NCI-H1105 (cell line): ENCODE measurements at places on chromosomes 7 and 10.
A peak's percentile ranks its signal among the peaks of the same experiment; 100 is the strongest.

- DNase-seq: no peak
These were observed 8.4 kb downstream of the RAB18 start for GRCh38 chr10:27512548-27512947.

- no peak for DNase-seq
These were observed 88.1 kb upstream of the PDCD4 start for GRCh38 chr10:110783509-110784107.

GRCh38 chr7:138886501-138886917 is 88.5 kb upstream of the ATP6V0A4 start:
- DNase-seq: no peak

DNA sequence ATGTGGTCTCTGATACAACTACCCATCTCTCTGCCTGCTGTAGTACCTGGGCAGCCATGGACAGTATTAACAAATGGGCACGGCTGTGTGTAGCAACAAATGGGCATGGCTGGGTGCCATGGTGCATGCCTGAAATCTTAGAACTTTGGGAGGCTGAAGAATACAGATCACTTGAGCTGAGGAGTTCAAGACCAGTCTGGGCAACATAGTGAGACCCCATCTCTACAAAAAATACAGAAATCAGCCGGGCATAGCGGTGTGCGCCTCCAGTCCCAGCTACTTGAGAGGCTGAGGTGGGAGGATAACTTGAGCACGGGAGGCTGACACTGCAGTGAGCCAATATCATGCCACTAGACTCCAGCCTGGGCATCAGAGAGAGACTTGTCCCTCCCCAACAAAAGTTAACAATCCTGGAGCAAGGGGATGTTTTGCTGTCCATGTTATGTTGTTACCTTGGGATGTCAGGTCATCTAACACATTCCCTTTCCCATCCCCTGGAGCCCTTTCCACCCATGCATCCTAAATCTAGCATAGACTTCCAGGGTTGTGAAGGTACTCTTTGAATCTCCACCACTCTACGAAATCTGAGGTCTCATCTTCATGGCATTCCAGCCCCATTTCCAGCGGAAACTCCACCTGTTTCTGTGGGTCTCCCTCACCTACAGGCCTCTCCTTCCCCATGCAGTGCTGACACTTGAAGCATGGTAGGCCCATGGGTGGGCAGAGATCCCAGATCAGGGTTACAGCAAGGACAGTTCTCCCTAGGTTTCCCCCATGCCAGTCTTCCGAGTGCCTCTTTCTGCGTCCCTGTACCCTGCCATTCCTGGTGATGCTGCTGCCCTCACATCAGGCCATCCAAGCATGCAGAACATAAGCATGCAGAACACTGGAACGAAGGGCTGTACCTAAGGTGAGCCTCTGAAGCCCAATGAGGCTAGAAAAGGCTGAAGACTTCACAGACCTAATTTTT is 13.1 kb downstream of the FXYD4 start:
- no peak for DNase-seq

DNA sequence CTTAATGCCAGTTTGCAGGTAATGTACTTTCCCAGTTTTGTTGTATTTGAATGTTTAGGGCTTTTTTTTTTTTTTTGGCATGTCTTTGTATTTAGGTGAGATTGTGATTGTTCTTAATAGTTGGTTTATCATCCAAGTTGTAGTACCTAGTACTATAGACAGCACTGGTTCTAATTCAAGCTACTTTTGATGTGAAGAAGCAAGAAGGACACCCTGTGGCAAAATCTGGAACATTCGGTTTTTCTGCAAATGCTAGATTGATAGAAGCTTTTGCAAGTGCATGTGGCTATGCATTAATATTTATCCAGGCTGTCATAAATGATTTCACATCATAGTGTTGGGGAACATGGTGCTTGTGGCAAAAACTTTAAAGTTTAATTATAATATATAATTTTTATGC is 248.9 kb downstream of the FOXP2 start:
- DNase-seq: peak; percentile 34

DNA sequence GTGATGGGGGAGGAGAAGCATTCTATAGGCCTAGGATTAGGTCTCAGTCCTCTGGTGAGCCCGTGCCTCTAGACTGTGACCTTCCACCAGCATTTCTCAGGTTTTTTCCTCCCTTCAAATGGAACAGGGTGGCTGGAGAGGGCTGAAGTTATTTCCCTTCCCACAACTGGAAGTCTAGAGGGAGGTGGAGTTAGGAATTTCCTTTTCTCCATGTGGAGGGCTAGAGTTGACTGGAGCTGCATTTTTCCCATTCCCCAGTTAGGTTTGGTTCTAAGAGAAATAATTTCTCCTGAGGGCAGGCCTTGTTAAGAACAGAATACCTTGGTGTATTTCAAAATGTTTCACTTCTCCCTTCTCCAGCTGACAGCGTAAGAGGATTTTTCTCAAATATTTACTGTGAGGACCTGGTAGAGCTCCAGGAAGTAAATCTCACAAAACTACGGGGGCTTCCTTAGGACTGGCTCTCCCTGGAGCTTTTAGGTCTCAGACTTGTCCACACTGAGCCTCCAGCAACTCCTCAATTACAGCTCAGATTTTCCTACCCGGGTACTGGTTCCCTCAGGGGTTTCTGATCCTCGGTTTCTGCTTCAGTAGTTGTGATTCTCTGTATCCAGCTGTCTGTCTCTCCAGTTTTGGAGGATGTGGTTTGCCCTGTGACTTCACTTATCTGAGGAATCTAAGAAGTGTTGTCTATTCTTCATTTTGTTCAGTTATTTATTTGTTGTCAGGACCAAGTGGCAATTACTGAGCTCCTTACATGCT is 6.0 kb upstream of the REEP3 start:
- DNase-seq: no peak

- no peak for DNase-seq
These were observed 126.0 kb downstream of the STRA8 start for GRCh38 chr7:135359615-135360014.

GRCh38 chr10:970311-971149 is 17.7 kb upstream of the GTPBP4 start:
- peak; percentile 10 for DNase-seq

DNA sequence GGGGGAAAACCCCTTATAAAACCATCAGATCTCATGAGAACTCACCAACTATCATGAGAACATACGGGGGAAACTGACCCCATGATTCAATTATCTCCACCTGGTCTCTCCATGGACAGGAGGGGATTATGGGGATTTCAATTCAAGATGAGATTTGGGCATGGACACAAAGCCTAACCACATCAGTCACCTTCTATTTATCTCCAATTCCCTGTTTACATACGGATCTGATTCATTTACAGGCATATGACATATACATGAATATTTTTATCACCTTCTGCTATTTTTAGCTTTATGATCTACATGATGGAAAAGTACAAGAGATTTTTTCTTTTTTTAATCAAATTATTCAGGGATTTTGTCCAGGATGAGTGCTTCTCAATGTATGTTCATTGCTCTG is 944.5 kb downstream of the REEP3 start:
- no peak for DNase-seq
